Activated T-helper 17 cell treated with anti-CD3 and anti-CD28 coated beads, Interleukin-2, amount 50 U/mL, for 72 hours (primary cell): ENCODE measurements at places on chromosomes 7 and 10. TPM values are rescaled to one million over a fixed set of nuclear protein-coding genes. Genes with fewer than 3 reads are reported as not detected.

- ATAC-seq = no peak
These were observed 89.8 kb upstream of the DDC start for GRCh38 chr7:50655020-50655419.

DNA sequence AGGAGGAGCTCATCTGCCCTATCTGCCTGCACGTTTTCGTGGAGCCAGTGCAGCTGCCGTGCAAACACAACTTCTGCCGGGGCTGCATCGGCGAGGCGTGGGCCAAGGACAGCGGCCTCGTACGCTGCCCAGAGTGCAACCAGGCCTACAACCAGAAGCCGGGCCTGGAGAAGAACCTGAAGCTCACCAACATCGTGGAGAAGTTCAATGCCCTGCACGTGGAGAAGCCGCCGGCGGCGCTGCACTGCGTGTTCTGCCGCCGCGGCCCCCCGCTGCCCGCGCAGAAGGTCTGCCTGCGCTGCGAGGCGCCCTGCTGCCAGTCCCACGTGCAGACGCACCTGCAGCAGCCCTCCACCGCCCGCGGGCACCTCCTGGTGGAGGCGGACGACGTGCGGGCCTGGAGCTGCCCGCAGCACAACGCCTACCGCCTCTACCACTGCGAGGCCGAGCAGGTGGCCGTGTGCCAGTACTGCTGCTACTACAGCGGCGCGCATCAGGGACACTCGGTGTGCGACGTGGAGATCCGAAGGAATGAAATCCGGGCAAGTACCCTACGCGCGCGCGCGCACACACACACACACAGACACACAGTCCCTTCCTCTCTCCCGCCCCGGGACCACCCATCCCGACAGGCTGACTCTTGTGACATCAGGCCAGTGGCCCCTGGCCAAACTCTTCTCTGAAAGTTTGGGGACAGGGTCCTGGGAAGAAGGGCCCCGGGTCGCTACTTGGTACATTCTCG is 538 bp downstream of the TRIM8 start:
- peak; percentile 6 for ATAC-seq

GRCh38 chr7:99196536-99197258 is 11.2 kb downstream of the KPNA7 start:
- ATAC-seq = no peak

DNA sequence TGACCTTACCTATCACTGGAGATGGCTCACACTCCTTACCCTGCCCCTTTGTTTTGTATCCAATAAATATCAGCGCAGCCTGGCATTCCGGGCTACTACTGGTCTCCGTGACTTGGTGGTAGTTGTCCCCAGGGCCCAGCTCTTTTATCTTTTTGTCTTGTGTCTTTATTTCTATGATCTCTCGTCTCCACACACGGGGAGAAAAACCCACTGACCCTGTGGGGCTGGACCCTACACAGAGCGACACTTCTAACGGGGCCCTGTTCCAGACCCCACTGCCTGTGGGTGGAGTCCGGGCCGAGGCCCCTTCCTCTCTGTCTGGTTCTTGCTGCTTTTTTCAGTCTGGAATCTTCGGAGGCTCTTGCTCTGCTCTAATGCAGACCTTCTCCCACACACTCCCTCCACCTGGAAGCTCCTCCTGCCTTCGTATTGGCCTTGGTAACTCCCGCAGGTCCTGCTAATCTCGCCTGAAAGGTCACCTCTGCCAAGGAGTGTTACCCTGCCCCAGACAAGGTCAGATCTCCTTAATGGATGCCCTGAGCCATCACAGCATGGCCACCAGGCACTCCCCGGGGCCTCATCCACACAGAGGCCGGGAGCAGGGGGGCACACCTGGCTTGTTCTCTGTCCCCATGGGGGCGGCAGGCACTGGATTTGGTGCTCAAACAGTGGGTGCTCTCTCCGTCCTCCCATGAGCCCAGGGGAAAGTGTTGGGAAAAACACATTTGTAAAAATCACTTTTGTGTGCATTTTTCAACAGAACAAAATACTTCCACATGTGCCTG is 531.7 kb downstream of the PTPRN2 start:
- ATAC-seq = no peak

- no peak for ATAC-seq
These were observed 20.6 kb upstream of the CDCA7L start for GRCh38 chr7:21966271-21966670.

- no peak for ATAC-seq
These were observed 329.9 kb downstream of the FGFR2 start for GRCh38 chr10:121268363-121268762.

DNA sequence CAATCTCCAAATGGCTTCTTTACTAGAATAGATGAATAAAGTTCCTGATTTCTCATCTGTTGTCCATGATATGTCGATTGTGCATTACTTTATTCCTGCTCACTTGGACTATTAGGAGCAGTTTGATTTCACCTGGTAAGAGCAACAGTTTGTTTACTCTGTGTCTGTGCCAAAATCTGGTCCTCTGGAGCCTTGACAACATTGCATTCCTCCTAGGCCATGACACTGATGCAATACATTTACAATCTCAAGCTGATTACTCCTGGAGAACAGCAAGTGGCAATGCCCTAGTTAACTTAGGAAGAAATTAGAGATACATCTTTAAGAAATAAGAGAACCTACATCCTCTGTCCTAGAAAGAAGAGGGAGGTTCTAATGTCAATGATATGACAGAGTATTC is 71.8 kb downstream of the SGCE start:
- ATAC-seq = no peak

DNA sequence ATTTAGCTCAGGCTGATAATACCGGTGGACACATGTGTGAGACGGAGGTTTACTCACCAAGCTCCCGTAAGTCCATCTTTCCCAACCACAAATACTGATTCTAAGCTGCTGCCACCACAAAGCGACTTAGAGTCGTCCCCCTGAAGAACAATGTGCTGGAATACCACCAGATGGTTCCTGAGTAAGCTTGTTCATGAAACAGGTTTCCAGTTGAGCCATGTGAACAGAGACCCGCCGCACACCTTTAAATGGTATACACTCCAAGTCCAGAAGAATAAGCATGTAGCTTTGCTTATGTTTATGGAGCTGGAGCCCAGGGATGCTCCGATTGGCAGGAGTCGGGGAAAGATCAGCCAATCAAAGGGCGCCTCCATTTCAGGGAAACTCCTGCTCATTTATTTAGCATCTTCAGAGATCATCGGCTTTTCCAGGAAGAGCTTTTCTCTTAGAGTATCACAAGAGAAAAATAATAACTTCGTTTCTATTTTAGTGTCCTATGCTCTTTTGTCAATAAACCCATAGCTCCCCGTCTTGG is 261.6 kb upstream of the AOAH start:
- ATAC-seq = no peak

DNA sequence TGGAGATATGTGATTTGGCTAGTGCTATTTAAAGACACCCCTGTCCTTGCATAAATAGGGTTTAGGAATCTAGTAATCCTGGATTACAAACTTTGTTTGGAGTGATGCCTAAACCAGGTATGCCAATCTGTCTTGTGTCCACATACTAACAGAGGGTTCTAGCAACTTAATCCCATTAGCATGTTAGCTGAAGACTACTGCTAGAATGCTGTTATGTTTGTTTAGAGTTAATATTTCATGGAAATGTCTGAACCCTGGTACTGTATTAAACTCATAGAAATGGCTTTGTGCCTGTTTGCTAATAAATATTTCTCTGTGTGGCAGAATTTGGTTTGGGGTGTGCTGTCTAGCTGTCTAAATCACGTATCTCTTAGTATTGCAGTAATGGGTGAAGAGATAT is 150.8 kb downstream of the PFKFB3 start:
- no peak for ATAC-seq

DNA sequence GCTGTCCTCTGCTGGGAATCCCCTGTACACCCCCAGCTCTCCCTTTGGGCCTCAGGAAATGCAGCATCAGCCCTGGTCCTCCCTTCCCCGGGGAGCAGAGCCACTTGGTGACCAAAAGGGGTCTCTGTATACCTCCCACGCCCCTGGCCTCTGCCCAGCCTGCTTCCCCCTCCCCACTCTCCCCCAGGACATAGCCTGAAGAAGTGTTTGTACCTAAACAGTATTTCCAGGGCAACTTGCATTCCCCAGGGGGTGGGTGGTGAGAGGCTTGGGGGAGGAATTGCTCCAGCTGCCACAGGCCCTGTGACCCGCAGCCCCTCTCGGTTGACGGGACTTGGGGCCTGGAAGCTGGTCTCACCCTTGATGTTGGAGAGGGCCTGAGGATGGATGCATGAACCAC is 39.3 kb downstream of the TMEM270 start:
- no peak for ATAC-seq

- ATAC-seq = peak; percentile 39
These were observed 19.6 kb upstream of the GOLGA7B start for GRCh38 chr10:97830064-97830463.

DNA sequence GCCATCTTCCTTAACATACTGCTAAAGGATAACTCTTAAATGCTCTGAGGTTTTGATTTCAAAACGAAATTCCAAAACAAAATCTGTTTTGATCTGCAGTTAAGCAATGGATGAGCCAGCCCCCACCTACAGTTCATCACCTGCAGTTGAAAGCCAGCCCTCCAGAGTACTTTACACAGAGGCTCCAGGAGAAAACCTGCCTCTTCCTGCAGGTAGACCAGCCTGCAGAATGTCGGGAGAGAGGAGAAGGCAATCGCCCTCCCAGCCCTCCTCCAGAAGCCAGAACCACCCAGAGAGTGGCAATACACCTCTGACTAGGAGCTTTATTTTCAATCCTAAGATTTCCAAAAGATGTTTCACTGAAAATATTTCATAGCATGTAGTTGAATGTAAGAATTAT is 798.1 kb downstream of the GATA3 start:
- no peak for ATAC-seq

DNA sequence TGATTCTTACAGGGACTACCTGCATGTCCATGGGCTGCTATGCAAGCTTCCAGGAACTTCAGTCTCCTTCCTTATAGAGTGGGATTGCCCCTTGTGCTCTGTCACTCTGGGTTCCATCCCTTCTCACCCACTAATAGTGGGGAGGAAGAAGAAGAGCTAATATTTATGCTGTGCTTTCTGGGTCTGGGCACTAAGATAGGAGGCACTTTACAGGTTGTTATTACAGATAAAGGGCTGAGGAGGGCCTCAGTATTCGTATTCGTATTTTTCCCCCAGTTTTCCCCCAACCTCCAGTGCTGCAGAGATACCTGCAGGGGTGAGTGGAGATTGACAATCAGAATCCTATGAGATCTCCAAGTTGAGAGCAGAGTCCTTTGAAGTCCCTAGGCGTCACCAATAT is 14.2 kb downstream of the HK1 start:
- no peak for ATAC-seq

GRCh38 chr7:128132426-128133069 is 101.3 kb upstream of the LRRC4 start:
- no peak for ATAC-seq

DNA sequence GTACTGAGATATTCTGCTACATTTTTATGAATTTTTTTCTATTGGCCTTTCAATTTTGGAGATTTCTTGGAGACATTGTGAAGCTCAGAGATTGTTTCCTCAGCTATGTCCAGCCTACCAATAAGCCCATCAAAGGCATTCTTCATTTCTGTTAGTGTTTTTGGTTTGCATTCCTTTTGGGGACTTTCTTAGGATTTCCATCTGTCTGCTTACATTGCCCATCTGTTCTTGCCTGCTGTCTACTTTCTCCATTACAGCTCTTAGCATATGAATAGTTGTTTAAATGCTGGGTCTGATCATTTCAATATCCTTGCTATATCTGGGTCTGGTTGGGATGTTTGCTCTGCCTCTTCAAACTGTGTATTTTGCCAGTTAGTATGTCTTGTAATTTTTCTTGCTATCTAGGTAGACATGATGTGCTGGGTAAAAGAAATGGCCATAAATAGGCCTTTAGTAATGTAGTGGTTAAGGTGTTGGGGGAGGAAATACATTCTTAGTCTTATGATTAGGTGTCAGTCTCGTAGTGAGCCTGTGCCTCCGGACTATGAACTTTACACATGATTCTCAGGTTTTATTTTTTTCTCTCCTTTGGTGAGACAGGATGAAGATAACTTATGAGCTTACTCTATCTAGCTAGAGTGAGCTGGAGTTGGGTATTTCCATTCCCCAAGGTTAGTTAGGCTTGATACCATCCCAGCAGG is 32.6 kb upstream of the NME8 start:
- ATAC-seq = no peak

Gene NFKB2
- total RNA-seq = 192 TPM

Gene SPDYE2
- not detected for total RNA-seq

Gene WNT16
- not detected for total RNA-seq

Gene TSPAN12
- total RNA-seq = not detected

Gene ARMS2
- total RNA-seq = not detected

Gene AFAP1L2
- total RNA-seq = 1.1 TPM

Gene RNLS
- 2.4 TPM for total RNA-seq

Gene NPSR1
- total RNA-seq = not detected

Gene TMEM176B
- not detected for total RNA-seq

Gene STAM
- 27.0 TPM for total RNA-seq

Gene CDNF
- total RNA-seq = 1.5 TPM

Gene KCND2
- not detected for total RNA-seq

Gene KIAA1549
- total RNA-seq = 1.2 TPM

Gene CYP2C8
- 0.16 TPM for total RNA-seq
